ENCODE measurements at places on chromosomes 3 and 15.

DNA sequence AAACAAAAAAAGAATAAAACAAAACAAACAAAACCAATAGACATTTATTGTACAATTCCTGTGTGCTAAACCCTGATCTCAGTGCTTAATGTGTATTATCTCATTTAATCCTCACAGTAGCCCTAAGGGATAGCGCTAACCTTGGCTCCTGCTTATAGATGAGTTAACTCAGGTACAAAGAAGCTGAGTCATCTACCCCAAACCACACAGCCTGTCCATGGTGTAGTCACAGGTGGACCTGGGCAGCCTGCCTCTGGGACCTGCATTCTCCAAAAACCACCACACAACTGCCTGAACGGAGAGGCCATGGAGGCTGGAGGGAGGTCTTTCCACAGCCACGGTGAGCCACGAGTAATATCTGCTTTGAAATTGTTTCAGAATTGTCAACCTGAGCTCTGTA is 5.5 kb upstream of the CLN6 start:
- DNase-seq, result no peak

GRCh38 chr3:120203016-120203415 is 82.0 kb downstream of the GPR156 start:
- DNase-seq, result no peak

- DNase-seq, result no peak
These were observed 68.2 kb downstream of the CD200R1L start for GRCh38 chr3:112778353-112778948.

DNA sequence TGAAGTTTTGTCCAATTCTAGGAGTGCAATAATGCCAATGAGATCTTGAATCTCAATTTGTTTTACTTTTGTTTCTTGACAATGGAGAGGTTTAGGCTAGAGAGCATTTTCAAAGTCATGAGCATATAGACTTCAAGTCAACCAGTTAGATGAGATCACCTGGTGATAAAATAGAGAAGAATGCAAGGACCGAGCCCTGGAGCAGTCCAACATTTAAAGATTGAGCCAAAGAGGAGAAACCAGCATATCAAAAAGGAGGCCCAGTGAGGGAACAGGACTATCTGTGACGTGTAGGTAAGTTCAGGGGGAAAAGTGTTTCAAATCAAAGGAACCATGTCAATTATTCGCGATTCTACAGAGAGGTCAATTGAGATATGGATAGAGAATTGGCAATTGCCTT is 1.7 kb upstream of the PIAS1 start:
- DNase-seq, result no peak

- no peak for DNase-seq
These were observed 61.3 kb downstream of the CRYBG3 start for GRCh38 chr3:97882975-97883598.

GRCh38 chr15:70125605-70126004 is 27.9 kb upstream of the TLE3 start:
- no peak for DNase-seq

GRCh38 chr3:136476280-136476679 is 226.1 kb downstream of the PCCB start:
- no peak for DNase-seq

- DNase-seq, result no peak
These were observed 35.6 kb downstream of the SMAD3 start for GRCh38 chr15:67100801-67101581.

All from Caki2 (cell line).